ENCODE measurements at places on chromosomes 6 and 20. TPM values are rescaled to one million over a fixed set of nuclear protein-coding genes. Genes with fewer than 3 reads are reported as not detected.

EHMT2 gene
- 49.9 TPM for total RNA-seq

GABRR1 gene
- not detected for total RNA-seq

ULBP1 gene
- total RNA-seq: 1.9 TPM

TMEM151B gene
- total RNA-seq: 0.10 TPM

TRIM31 gene
- total RNA-seq: not detected

UBE2C gene
- total RNA-seq: 3.3 TPM
